Activated CD4-positive, alpha-beta memory T cell treated with anti-CD3 and anti-CD28 coated beads for 36 hours (primary cell): ENCODE measurements at places on chromosomes 7 and 10. TPM values are rescaled to one million over a fixed set of nuclear protein-coding genes. Genes with fewer than 3 reads are reported as not detected.

GRCh38 chr10:17029581-17030271 is 99.9 kb downstream of the CUBN start:
- peak; percentile 93 for DNase-seq

- no peak for DNase-seq
Observed at GRCh38 chr7:71486856-71487628, 355.1 kb downstream of the GALNT17 start.

DNA sequence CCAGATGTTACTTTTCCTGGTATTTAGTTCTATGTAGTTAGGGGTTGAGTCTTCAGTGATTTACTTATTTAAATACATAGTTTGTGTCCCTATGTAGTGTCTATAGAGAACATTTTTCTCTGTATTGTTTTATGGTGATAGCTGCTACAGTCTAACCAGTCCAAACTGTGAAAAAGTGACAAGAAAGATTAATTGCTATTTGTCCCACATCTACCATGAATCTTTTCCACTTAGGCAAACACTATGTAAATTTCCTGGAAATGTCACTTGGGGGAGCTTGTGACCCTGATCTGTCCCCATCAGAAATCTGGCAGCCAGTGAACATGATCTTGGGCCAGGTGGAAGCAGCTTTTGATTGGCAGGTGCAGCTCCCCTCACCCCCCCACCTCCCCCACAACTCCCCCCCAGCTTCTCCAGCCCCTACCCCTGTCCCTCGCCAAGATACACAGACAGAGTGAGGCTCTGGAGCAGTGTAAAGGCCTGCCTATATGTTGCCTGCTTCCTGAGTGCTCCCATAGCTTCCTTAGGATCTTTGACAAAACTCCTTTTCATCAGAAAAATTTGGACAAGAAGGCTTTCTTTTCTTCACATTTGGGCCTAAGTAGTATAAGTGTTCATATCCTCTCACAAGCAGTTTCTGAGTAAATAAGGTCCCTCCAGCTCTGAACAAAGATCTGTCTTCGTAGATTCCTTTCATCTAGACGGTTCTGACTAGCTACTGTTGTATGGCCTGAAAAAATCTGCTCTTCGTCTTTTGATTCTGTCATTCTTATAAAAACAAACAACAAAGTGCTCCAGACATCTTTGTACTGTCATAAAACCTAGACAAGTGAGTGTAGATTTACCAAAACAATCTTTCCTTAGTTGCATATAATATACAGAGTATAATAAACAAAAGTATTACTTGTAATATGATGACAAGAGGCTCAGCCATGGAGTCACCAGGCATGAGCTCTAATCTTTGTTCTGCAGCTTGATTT is 31.5 kb upstream of the SLC13A1 start:
- DNase-seq = no peak

DNA sequence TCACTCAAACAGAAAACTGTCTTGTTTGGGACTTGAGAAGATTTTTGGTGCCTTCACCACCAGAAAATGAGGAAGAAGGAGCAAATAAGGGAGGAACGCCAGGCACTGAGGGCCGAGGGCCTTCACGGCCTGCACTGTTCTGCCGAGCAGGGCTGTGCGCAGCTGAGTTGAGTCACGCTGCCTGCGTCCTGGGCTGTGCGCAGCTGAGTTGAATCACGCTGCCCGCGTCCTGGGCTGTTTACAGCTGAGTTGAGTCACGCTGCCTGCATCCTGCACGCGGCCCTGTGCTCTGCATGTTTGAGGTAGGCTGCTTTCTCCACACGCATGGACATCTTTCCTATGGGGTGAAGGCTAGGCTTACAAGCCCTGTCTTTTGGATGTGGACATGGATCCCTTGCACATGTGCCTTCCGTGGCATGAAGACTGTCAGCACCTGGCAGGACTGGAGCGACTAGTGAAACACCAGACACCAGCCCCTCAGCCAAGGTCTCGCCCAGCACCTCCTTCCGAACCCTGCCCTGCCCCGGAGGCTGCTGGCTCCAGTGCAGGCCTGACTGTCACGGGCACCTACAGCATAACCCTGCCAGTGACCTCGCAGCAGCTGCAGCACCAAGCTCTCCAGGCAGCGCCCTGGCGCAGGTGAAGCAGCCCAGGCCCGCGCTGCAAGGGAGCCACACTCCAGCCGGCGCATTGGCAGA is 96.7 kb downstream of the HTR5A start:
- DNase-seq = peak; percentile 26

ICA1 gene
- total RNA-seq = 2.4 TPM

CDC123 gene
- total RNA-seq = 134 TPM
